ENCODE measurements at places on chromosomes 4 and X.

GRCh38 chrX:14939644-14940043 is 66.4 kb downstream of the MOSPD2 start:
- no peak for DNase-seq

GRCh38 chr4:141388481-141388880 is 167.8 kb downstream of the ZNF330 start:
- DNase-seq: no peak

DNA sequence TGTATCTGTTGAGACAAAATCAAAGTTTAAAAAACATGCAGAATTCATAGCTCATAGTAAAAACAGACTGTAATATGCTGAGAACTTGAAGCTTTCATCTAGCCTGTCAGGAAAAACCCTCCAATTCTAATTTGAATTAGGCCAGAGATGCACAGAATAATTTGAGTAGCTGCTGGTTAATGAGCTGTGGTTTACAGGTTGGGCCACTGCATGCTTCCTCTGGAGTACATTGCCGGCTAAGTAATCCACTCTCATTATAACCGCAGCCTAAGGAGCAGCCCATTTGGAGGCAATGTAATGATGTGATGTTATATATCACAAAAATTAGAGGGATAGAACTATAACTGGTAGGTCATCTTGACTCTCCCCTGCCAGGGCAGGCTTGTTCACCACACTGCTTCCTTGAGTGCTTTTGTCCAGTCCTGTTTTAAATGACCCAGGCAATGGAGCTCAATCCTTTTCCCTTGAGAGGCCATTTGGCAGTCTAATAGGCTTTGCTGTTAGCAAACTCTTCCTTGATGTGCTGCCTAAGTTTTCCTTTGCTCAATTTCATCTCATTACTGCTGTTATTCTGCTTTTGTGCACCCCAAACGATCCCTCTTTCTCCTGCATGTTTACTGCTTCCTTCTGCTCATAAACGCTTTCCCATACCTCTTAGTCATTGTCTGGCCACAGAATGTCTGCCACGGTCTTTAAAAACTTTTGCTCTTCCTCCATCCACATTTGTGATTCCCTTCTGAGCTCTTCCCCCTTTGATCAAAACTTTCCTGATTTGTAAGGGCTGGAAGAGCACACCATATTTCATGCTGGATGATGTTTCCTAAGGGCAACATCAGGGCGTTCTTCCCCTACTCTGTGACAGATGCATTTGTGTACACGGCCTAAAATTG is 230.9 kb downstream of the C4orf33 start:
- DNase-seq: no peak

DNA sequence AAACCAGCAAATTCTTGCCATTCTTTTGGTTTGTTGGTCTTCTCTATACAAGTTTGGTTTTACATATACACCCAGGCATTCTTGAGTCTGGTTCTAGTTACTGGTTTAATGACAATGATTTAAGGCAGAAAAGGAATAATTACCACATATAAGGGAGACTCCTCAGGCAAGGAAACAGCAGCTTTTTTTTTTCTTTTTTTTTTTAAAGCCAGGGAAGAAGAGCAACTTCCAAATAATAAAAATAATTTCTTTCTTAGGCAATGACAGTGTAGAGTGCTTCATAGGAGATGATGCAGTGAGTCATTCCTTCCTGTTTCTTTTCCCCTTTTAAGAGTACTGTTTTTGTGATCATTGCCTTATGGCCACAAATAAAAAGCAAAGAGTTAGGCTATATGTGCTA is 289.7 kb downstream of the DKK2 start:
- DNase-seq: no peak

GRCh38 chr4:173685165-173685830 is 155.3 kb upstream of the HAND2 start:
- no peak for DNase-seq

- DNase-seq: no peak
These were observed 45.7 kb downstream of the ACOX3 start for GRCh38 chr4:8394806-8395205.

- DNase-seq: no peak
These were observed 417.3 kb downstream of the SPRY1 start for GRCh38 chr4:123813901-123814300.
